Cerebellar nuclear complex (tissue), 1 donor: ENCODE measurements at places on chromosomes 6 and 20.

GRCh38 chr6:41028561-41029412 lies 10.2 kb downstream of the UNC5CL start:
- no peak for DNase-seq

DNA sequence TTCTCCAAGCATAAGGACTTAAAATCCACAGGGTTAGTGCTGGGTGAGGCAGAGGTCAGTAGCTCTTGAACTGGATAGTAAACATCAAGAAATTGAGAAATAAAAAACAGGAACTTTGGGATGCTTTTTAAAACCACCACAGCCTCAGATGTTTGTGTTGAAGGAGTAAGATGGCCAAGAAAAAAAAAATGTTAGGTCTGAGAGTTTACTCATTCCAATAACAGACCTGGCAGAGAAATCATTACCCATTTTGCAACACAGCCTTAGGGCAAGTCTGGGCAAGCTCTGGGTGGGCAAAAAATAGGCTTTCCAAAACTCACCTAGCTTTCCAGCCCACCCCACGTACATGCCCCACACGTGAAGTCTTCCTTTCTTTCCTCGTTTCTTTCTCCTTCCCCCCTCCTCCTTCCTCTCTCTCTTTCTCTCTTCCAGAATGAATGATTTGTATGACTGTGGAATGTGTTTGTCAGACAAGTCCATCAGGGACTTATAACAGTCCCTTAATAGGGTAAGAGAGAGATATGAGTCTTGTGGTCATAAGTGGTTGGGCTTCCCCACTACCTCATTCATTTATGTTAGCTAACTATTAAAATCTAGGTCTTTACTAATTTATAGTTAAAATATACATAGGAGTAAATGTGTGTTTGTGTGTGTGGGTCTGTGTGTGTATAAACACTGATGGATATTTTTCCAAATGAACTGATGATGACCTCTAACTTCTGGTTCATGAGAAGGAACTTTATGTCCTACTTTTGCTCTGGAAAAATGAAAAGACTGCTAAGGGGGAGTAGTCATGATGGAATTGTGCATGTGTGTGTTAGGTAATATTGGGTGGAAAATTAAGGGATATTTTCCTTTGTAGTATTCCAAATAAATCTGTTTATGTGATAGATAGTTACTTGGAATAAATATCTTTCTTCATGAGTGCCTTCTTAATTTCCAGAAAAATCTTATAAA lies 18.0 kb upstream of the DSE start:
- DNase-seq: no peak

GRCh38 chr6:158322400-158322723 lies 10.1 kb downstream of the TULP4 start:
- no peak for DNase-seq

DNA sequence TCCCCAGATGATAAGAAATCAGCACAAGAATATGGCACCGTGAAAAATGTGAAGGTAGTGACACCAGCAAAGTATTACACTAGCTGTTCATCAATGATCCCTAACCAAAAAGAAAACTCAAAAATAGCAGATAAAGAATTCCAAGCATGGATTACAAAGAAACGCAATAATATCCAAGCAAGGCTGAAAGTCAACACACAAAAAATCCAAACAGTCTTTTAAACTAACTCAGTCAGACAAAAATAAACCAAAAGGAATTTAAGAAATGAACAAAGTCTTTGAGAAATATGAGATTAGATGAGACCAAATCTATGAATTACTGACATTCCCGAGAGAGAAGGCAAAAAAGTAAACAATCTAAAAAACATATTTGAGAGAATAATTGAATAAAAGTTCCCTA lies 976.1 kb upstream of the MAP3K7 start:
- DNase-seq: no peak

GRCh38 chr20:32130352-32130751 lies 20.8 kb downstream of the TM9SF4 start:
- no peak for DNase-seq

GRCh38 chr20:35307666-35308653 lies 15.7 kb upstream of the FAM83C start:
- DNase-seq: no peak

- no peak for DNase-seq
These were observed 82.2 kb upstream of the NAA20 start for GRCh38 chr20:19934792-19935491.

GRCh38 chr6:20708367-20709124 lies 174.3 kb downstream of the CDKAL1 start:
- no peak for DNase-seq

DNA sequence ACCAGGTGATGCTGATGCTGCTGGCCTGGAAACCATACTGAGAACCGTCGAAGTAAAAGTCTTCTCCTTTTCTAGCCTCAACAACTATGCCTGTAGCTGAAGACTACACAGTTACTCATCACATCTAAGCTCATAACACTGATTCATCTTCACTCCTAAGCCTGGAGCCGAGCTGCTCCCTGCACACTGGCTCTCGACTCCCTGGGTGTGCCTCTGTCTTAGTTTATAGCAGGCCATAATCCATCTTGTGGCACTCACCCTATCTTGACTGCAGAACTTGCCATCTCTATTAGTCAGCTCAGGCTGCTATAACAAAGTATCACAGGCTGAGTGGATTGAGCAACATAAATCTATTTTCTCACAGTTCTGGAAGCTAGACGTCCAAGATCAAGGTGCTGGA lies 191.0 kb downstream of the UNC5CL start:
- no peak for DNase-seq

DNA sequence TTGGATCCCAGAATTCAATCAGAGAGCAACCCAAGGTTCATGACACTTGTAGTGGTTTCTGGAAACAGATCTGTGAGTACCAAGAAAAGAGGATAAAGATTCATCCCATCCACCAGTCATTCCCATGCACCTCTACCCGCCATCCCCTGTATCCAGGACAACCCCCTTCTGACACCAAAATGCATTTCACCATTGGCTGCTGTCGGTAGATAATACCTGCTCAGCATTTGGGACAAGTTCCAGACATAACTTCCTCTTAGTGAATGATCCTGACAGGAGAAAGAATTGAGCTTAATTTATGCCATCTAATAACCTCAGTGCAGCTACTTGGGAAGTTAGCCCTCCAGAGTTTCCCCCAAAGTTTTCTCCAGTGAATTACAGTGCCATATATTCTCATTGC lies 329.1 kb downstream of the ZFAND3 start:
- no peak for DNase-seq

- DNase-seq: no peak
These were observed 277.9 kb upstream of the TCF21 start for GRCh38 chr6:133610971-133611370.

- no peak for DNase-seq
These were observed 119.0 kb upstream of the STMND1 start for GRCh38 chr6:16982807-16983206.

GRCh38 chr6:47132724-47133123 lies 90.6 kb upstream of the ADGRF1 start:
- no peak for DNase-seq

DNA sequence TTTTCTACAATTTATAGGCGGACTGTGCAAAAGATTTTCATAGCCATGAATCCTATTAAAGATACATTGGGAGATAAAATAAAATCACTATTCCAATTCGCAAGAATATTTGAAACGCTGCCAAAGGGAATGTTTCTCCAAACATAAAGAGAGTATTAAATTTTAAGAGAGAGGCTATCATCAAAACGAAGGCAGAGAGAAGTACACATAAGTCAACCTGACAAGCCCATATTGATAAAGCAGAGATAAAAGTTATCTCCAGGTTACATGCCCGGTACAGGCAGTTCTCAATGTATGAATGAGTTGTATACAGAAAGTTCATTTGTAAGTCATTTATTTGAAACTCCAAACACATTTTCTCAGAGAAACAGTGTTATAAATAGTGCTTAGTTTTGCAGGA lies 193.1 kb downstream of the ATXN1 start:
- DNase-seq: no peak

GRCh38 chr6:95879856-95880255 lies 135.9 kb upstream of the FUT9 start:
- no peak for DNase-seq

DNA sequence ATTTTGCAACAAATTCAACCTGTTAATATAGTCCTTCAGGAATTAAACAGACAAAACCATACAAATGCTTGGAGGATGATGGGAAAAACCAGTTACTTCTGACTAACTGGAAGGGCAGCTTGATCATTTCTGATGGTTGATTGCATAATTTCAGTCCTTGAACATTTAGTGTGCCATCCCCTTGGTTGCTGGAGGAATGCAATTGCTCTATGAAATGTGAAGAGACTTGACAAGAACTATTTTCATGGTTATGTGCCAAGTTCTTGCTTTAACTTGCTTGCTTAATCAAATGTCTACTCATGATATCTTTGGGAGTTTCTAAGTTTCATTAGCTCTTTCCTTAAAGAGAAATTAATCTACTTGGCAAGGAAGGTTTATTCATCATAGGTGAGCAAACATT lies 45.2 kb downstream of the ANKEF1 start:
- no peak for DNase-seq

GRCh38 chr6:10393544-10394225 lies 21.2 kb downstream of the TFAP2A start:
- DNase-seq: no peak

DNA sequence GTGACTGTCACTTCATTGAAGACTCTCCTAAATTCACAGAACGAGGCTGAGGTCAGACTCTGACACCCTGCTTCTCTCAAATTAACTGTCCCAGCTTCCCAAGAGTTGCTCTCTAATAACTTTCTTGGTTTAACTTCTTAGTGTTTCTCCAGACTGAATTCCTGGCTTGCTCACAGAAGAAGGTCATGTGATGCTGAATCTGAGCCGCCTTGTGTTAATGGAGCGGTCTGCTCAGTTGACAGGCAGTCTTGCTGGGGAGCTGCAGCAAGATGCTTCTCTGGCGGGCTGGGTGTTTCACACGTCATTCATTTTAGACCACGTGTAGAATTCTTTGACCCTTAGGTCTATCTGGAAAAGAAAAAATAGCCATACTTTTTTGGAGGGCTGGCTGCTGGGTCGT lies 107.3 kb downstream of the FOXO3 start:
- DNase-seq: peak; percentile 15

- no peak for DNase-seq
These were observed at the start of gene EYS for GRCh38 chr6:65707126-65707826. Gene EYS (minus strand): TSS chr6:65707226. CDS start chr6:65495410, 211,816 bp downstream.

DNA sequence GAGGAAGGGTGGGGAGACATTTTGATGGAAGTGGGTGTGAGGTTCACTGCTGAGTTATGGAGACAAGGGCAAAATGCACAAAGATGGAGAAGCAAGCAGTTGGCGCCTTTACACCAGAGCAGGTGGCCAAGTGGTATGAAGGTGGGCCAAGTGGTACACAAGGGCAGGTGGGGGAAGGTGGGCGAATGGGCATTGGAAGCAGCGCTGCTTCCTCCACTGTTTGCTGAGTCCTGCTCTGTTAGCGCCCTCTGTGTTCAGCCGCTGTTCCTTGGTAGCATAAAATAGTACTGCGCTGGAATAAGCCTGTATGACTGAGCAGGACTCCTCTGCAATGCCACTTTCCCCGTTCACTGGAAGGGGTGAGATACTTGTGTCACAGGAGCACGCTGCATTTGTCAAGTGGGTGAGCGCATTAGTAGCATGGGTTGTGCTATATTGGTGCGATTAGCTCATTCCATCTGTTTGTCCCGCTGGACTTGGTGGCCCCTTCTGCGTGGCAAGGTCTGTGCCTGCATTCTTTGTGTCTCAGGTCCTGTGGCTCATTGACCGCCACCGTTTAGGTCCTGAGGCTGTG lies 116.4 kb downstream of the TOX2 start:
- no peak for DNase-seq

DNA sequence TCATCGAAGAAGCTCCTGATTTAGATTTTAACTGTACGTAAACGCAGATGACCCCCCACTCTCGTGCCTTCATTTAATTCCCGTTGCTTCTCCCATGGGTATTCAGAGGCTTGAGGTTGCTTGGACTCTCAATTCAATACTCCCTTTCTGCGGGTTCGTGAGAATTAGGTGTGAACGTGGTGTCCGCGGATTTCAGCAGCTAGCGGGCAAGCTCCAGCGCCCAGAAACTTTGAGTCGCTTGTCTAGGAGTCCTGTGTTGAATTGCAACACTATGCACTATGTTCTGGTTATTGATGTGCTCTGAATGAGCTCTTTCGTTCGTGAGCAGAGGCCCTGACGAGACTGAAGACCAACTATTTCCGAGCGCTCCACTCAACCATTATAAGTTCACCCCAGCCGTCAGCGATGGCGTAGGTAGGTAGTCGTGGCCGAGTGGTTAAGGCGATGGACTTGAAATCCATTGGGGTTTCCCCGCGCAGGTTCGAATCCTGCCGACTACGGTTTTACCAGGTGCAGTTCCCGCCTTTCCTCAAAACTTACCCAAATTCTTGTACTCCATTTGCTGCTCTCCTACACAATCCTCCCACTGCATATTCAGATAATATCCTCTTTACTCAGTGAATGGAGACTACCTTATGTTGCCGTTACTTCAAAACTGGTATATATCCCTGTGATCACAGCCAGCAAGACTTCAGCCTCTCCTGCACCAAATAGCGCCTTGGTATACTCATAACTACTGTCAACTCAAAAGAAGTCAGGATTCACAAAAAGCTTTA lies 72.6 kb upstream of the ZNF184 start:
- DNase-seq: no peak

DNA sequence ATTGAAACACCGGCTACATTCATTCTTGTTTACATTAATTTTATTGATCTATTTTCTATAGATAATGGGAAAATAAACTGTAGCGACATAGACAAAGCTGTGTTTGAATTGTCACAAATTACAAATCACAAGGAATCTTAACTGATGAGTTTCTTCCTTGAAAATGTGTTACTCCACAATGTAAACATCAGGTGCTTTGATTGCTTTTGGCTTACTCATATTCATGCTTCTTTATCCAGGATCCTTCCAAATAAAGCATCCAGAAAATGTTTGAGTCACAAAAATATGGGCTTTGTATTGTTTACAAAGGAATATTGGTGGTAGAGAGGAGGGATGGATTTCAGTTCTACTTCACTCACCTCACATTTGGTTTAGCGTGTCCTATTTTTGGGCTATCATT lies 64.0 kb downstream of the BMP2 start:
- DNase-seq: no peak

- DNase-seq: no peak
These were observed 12.8 kb downstream of the GABRR2 start for GRCh38 chr6:89302195-89302770.

DNA sequence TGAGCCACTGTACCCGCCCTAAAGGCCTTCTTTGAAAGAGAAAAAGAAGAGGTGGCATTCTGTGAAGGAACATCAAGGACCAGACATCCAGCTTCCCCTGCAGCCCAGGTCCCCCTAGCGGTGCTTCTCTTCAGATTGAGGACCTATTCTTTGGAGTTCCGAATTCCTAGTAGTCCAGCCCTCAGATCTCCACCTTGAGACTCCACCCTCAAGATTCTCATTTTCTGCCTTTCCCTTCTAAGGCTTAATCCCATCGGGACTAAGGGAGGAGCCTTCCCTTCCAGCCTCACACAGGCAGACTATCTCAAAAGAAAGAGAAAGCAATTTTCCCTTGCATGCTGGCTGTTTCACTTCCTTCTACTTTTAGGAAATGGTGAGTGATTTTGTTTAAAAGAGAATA lies 32.5 kb downstream of the MUC22 start:
- no peak for DNase-seq

DNA sequence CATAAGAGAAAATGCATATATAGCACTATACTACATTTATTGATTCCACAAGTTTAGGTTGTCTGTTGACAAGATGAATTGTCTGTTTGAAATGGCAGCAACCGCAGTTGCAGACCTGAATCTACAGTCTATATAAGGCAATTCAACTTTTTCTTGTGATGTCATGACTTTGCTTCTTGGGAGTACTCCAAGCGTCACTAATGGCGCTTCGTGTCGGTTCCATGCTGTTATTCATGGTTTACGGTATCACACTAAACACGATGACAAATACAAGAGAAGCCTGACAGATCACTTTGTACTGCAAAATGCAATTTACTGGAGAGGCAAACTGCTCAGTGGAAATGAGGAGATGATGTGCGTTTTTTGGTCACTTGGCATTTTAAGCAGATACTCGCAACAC lies 280.3 kb upstream of the TCF21 start:
- DNase-seq: no peak
